ENCODE measurements at places on chromosomes 3 and 15.

GRCh38 chr15:93372208-93372864 is 283.3 kb upstream of the RGMA start:
- no peak for DNase-seq

GRCh38 chr3:160091441-160091840 is 102.8 kb downstream of the IL12A start:
- DNase-seq = no peak

DNA sequence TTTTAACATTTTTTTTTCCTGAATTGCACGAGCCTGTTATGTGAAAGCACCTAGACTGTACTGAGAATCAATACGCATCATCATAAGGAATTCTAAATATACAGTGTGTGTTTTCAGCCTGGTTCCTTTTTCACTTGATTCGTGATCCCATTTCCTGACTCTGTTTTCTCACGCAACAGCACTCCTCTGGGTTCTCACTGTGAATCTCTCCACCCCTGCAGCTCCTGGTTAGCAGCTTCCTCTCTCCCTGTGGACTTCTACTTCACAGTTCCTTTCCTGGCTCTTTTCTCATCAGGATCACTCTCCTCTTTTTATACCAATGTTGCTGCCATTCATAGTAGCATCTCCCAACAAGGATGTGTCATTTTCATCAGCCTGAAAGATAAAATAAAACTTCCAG is 297.2 kb downstream of the CADM2 start:
- DNase-seq = no peak

GRCh38 chr3:5122741-5123706 is 932 bp downstream of the ARL8B start:
- DNase-seq = peak; percentile 43

DNA sequence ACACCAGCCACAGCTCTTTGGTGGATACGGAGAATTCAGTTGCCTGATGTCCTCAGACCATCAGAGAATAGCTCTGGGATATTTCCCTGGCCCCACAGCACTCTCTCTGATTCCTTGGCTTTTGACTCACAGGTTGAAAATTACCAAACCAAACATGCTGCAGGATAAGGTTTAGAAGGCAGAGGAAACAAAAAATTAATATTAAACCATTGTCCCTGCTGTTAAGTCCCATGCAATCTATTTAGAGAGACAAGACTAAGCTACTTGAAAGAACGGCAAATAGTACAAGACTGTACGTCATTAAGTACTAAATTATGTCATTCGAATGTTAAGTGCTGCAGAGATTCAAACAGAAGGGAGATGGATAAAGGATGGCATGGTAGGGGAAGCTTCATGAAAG is 501.4 kb downstream of the MECOM start:
- DNase-seq = no peak

DNA sequence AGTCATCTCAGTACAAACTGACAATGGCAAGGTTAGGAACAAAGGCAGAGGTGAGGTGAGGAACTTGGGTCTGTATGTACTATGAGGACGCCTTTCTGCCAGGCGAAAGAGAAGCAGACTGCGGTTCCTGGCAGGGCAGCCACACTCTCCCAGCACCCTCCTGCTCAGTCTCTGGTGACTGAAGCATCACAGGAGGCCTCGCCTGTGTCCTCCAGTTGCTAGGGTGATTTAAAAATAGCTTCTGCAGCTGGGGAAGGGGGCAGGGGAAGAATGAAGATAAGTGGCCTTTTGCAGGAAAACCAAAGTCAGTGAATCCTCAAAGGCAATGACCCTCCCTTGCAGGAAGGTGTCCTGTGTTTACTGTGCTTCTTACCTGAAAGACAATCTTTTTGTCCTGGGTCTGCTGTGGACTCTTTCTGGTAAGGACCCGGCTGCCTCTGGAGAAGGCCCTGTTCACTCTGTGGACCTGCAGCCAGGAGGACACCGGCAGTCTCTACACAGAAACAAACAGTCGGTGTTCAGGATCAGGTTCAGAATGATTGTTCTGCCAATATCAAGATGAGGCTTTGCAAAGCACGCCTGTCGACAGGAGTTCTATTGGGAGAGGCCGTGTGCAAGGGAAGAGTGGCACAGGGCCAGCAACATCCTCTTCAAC is 65.7 kb upstream of the DGKG start:
- DNase-seq = no peak

GRCh38 chr3:182879031-182879611 is 85.8 kb downstream of the ATP11B start:
- no peak for DNase-seq

- DNase-seq = peak; percentile 76
Measured at GRCh38 chr3:197505796-197506548, 49.8 kb downstream of the BDH1 start.

- DNase-seq = no peak
Measured at GRCh38 chr3:52237006-52237656, 1.8 kb downstream of the TWF2 start.

- DNase-seq = no peak
Measured at GRCh38 chr15:47682661-47683060, 34.6 kb upstream of the SEMA6D start.

GRCh38 chr15:27097506-27097905 is 126.5 kb downstream of the GABRG3 start:
- DNase-seq = no peak

DNA sequence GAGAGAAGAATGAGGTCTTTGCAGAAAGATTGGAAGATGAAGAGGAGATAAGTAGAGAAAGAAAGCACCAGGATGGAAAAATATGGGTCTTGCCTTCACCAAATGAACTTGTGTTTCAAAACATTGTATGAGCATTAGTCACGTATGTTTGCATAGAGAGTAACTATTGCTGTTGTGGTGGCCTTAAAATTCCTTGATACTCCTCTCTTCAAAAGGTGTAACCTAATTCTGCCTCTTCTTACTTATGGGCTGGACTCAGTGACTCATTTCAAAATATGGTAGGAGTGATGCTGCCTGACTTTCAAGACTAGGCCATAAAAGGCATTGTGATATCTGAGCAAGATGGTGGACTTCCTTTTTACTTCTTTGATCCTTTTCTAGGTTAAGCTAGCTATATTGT is 228.7 kb upstream of the ZNF385D start:
- no peak for DNase-seq

GRCh38 chr3:128383316-128384235 is 83.1 kb downstream of the DNAJB8 start:
- DNase-seq = peak; percentile 9

- DNase-seq = no peak
Measured at GRCh38 chr3:155908605-155909004, 38.2 kb downstream of the GMPS start.

DNA sequence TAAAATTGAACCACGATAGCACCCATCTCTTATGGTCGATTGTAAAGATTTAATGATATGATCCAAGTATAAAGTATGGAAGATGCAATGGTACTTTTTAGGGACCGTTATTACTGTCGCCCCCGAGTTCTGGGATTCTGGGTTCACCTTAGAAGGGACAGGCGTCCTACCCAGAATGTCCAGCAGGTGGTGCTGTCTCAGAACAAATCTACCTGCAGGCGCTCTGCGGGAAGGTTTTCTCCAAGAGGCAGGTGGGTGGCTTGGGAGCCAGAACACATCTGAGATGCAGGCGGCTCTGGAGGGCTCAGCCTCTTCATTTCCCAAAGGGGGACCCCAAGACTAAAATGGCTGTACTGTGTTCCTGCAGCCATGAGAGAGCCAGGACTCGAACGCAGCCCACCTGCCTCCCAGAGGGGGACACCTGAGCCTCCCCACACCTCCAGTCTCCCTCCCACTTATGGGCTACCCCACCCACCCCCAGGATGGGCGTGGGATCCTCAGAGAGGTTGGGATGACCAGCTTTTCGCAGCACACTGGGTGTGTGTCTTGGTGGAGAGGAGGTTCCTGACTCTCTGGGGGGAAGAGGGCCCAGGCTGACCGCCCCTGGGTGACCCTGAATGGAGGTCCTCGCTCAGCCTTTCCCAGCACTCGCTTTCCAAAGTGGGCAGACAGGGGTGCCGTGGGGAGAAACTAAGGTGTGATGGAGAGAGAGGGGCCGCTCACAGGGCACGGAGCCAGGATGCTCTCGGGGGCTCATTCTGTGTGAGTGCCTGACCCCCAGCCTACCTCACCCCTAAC is 28.1 kb upstream of the CORO2B start:
- DNase-seq = peak; percentile 2

GRCh38 chr3:17090280-17090983 is 205.7 kb downstream of the PLCL2 start:
- DNase-seq = no peak

DNA sequence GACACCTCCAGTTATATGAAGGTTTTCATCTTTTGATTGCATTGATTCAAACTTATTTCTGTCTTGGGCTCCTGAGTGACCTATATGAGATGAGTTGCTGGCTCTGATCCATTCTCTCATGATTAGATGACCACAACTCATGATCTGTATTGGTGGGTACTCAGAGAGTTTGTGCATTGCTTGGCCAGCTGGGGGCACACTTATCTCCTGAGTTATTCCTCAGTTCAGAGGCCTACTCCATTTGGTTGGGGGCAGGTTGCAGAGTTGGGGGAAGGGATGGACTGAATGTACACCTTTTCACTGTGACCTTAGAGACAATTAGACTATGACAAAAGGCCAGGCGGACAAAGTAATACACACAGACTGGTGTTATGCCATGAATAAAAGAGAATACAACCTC is 166.2 kb upstream of the SEMA6D start:
- DNase-seq = no peak

DNA sequence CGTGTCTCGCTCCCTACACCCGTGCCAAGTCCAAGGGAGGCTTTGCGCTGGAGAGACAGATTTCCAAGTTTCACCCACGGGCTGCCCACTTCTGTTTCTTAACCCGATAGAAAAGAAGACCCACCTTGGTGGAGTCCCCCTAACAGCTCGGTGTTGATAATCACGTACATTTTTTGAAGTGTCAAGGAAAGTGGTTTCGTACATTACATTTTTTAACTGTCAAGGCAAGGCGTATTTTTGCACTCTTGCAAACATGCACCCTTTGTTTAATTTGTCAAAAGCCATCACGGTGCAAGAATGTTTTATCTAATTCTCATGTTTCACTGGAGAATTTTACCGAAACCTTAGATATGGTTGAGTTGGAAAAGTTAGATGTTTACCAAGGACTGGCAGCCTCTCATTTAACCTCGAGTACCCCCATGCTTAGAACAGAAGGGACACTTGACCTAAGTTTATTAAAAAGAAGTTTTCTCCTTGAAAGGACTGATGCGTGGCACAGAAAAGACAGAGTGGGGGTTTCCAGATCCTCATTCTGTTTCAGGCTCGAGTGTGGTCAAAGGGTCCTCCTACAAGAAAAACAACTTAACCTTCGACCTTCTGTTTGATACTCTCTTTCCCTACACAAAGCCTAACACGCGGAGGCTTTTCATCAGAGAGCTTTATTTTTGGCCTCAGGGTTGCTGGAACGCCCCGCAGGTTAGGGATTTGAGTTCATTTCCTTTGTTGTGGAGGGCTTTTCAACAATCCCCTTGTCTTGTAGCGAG is 882 bp downstream of the GXYLT2 start:
- DNase-seq = no peak

DNA sequence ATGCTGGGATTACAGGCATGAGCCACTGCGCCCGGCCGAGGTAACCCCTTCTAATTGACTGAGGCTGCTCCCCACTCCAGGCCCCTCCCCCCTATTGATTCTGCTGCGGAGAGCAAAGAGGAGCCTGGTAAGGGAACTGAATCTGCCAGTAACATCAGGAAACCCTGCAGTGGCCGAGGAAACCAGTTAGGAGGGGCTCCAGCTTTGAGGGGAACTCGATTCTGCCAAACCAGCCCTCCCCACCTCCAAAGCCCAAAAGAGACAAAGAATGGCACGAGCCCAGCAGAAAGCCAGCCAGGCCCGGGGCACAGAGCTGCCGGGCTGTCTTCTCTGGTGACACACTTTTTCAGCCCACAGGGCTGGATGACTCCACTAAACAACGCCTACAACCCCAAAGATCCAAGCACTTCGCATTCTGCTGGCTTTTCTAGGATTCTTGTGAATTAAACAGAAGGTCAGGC is 15.0 kb upstream of the ACAD9 start:
- peak; percentile 85 for DNase-seq

GRCh38 chr3:4231041-4231440 is 72.1 kb upstream of the SETMAR start:
- DNase-seq = peak; percentile 11

DNA sequence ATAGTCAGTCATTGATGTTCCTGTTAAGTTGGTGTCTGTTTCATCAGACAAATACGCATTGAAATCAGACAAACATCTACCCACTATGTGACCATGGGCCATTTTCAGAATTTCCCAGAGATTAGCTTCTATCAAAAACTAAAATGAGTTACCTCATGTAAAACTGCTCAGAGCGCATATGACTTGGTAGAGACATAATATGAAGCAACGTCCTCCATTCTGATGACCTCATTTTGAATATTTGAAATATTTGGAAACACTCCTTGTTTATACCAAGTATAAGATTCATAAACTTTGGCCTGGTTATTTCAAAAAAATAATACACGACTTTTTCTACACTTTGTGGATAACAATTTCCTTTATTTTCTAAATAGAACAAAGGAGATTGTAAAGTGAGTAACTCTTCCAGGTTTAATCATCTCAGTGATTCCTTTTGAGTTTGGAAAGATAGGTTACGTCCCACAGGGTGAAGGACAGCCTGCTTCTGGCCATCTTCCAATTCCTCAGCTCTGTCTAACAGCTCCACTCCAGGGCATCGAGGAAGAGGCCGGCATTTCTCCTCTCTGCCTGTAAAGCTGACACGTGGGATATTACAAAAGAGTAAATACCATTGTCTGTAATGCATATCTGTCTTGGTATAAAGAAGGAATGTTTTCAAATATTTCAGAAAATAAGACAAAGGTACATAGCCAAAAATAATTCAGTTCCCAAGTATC is 122.6 kb downstream of the CADM2 start:
- no peak for DNase-seq

GRCh38 chr15:60803059-60803458 is 324.1 kb upstream of the ICE2 start:
- no peak for DNase-seq

DNA sequence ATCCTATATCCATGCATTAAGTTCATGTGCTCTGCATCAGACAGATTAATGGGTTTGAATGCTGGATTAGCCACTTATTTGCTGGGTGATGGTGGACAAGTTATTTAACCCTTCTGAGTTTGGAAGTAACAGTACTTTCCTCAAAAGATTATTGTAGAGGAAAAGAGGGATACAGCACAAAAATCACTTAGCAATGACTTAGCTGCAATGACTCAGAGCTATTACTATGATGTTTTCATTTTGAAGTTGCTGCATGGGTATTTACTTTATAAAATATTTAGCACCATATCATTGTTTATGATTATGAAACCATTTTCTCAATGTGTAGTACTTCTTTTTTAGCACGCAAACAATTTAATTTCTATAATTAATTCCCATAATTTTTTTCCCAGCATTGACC is 248.4 kb downstream of the MYRIP start:
- no peak for DNase-seq

- DNase-seq = no peak
Measured at GRCh38 chr3:55327131-55327920, 159.8 kb downstream of the WNT5A start.

- DNase-seq = no peak
Measured at GRCh38 chr3:171614318-171614921, 154.2 kb upstream of the TNIK start.

- DNase-seq = no peak
Measured at GRCh38 chr15:45441686-45442085, 63.3 kb upstream of the GATM start.

- DNase-seq = no peak
Measured at GRCh38 chr3:16455966-16456365, 57.5 kb downstream of the RFTN1 start.

GRCh38 chr3:38226273-38226672 is 39.3 kb upstream of the SLC22A13 start:
- no peak for DNase-seq

All from MV-4-11 (cell line).